ENCODE measurements at places on chromosomes 5 and 9.
A peak's percentile ranks its signal among the peaks of the same experiment; 100 is the strongest.

GRCh38 chr5:31382051-31382878 is 149.6 kb downstream of the DROSHA start:
- DNase-seq: peak; percentile 26

GRCh38 chr9:82410306-82410705 is 421.7 kb downstream of the SPATA31D1 start:
- DNase-seq: no peak

- DNase-seq: no peak
Measured at GRCh38 chr5:107572715-107573368, 97.9 kb downstream of the EFNA5 start.

DNA sequence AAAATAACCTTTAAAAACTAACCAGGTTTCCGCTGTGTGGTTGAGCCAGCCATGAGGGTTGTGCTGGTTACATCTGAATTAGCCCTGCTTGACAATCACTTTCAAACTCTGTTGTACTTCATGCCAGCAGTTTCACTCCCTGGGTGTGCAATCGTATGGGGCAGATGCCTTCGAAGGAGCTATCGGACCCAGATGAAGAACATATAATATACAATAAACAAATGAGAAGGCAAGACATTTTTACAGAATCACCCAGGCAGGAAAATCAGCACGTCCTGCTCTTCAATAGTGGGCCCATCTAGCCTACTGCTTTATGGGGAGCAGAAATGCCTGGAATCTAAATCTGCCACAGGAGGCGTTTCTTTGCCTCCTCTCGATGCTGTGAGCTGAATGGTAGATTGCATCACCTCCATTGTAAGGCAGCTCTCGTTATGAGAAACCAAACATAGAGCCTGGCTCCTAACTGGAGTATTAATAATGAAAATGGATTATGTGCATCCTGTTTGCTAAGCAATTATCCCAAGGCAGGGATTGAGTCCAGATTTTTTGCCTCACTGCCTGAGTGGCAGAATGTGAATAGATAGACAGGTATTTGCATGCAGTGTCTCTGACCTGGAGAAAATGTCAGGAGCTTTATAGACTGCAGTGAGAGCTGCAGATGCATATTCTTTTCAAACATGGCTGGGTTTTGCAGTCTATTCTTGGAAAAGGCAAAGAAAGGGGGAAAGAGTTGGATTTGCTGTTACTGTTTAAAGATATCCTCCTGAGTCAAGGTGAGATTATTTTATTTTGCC is 143.3 kb upstream of the SMARCA2 start:
- no peak for DNase-seq

- peak; percentile 54 for DNase-seq
Measured at GRCh38 chr5:58849921-58850667, 267.2 kb downstream of the RAB3C start.

- DNase-seq: peak; percentile 57
Measured at GRCh38 chr9:133429641-133430161, 7.5 kb downstream of the ADAMTS13 start.

DNA sequence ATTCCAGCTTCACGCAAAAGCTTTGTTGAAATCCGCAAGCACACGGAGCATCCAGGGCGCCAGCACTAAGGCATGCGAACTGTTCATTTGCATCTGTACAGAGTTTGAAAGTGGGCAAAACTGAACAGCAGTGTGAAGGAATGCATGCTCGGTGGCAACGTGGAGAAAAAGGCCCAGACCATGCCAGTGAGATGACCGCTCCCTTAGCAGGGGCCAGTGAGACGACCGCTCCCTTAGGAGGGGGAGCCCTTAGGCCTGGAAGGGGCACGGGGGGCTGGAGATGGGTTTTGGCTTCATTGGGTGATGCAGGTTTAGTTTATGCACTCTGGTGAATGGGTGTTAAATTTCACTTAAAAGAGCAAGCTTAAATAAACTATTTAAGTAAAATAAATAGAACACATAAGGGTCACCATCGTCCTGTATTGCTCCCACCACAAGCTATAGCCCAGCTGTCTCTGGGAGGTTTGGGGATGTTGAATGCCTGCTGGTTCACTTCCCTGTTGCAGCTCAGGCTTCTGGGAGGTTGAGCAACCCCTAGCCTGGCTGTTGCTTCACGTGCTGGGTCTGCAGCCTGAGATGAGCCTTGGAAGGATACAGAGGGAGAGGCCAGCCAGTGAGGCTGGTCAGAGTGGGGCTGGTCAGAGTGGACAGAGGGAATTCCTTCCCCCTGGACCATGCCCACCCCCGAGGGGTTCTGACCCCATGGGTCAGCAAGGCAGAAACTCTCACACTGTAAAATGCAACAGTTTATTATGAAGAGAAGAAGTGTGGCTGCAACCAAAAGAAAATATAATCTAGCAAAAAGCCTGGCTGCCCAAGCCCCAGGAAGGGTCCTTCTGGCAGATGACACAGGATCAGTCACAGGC is 4.6 kb upstream of the FCN1 start:
- no peak for DNase-seq

DNA sequence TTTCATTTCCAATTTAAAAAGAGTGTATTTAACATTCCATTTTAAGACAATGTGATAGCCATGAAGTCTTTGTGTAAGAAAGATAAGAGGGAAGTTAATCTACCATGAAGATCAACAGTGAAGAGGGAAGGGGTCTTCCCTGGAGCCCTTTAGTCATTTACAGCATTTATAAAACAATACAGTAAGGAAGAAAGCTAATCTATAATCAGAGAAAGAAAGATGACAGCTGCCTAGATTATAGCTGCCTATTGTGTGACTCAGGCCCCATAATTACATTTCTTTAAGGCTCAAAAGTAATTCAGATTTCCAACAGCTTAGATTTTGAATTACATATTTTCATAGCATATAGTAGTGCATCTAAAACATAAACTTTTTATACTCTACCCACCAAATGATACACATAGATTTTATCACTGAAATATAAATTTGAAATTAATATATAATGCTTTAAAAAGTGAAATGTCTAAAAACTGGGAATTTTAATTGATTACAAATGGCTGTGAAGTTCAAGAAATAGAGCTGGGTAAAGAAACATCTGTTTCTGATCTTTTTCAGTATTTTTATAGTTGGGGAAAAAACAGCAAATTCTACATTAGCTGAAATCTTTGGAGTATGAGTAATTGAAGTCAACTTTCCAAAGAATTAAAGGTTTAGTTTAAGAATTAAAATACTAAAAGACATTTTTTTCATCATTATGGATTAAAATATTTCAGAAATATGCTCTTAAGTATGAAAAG is 89.6 kb downstream of the RIC1 start:
- no peak for DNase-seq

DNA sequence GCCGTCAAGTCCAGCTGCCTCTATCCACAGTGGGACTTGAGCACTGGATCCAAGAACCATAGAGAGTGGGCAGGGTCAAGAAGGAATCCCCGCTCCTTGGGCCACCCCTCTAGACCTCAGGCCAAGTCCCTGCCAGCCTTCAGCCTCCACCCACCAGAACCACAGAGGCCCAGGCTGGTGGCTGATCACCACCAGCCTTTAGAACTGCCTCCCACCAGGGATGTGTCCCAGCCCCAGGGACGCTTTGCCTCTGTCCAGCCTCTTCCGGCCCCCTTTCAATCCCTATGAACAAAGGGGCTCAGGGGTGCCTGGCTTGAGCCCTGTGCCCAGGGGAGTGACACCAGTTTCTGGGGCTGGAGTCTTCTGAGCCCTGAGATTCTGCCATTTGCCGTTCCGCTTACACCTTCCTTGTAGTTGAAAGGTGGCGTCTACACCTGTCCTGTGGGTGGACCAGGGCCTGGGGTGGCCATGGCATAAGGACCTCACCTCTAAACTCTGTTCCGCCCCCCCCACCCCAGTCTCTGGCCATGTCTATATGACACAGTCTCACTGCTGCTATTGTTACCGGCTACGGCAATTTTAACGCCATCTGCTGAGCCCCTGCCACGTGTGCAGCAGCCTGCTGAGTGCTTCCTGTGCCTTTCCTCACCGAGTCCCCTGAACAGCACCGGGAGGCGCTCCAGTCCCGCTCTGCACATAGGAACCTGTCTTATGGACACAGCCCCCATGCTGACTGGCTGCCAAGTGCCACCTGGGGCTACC is 35.7 kb upstream of the ORM1 start:
- DNase-seq: no peak

- DNase-seq: no peak
Measured at GRCh38 chr9:20783057-20784038, 99.3 kb downstream of the FOCAD start.

GRCh38 chr5:167688341-167689130 is 602.9 kb upstream of the WWC1 start:
- DNase-seq: no peak

GRCh38 chr5:106014262-106014661 is 1656.5 kb downstream of the EFNA5 start:
- no peak for DNase-seq

DNA sequence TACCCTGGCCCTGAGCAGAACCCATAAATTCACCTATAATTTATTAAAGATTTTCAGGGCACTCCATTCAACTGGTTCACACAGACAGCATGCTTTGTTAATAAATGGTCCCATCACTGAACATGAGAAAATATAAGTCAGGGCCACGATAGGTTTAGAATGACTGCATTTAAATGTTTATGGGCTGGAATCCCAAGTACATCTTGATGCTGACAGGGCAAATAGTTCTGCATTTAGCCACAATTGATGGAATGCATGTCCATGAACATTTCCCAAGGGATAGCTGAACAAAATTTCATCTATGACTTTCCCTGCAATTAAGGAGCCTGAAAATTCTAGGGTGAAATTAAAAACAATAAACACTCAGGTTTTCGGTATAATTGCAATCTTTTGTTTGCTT is 124.5 kb downstream of the CAAP1 start:
- no peak for DNase-seq

DNA sequence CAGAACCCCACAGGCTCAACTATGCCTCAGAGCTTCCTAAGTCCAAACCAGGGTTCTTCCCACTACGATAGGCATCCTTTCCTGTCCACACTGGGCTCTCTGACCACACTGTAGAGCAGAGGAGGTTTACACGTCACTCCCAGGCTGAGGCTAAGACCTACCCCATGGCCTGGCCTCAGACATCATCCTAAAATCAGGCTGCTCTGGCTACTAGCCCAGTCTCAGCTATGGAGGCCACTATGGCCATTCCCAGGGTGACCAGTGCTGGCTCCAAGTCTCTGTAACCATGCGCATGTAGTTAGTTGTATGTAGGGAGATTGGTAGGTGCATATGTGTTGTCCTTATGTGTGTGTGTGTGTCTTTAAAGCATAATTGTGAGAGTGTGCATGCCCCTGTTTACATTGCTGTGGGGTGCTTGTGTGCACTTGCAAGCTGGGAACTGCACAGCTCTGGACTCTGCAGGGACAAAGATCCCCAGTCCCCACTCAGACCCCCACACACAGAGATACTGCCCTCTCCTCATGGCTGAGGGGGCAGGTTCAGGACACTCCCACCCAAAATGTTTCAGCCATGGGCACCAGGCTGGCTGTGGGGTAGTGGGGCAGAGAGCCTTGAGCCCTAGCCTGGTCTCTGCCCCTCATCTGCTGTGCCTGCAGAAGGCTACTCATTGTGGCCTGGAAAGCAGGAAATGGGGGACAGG is 12.3 kb downstream of the PDLIM4 start:
- DNase-seq: no peak

DNA sequence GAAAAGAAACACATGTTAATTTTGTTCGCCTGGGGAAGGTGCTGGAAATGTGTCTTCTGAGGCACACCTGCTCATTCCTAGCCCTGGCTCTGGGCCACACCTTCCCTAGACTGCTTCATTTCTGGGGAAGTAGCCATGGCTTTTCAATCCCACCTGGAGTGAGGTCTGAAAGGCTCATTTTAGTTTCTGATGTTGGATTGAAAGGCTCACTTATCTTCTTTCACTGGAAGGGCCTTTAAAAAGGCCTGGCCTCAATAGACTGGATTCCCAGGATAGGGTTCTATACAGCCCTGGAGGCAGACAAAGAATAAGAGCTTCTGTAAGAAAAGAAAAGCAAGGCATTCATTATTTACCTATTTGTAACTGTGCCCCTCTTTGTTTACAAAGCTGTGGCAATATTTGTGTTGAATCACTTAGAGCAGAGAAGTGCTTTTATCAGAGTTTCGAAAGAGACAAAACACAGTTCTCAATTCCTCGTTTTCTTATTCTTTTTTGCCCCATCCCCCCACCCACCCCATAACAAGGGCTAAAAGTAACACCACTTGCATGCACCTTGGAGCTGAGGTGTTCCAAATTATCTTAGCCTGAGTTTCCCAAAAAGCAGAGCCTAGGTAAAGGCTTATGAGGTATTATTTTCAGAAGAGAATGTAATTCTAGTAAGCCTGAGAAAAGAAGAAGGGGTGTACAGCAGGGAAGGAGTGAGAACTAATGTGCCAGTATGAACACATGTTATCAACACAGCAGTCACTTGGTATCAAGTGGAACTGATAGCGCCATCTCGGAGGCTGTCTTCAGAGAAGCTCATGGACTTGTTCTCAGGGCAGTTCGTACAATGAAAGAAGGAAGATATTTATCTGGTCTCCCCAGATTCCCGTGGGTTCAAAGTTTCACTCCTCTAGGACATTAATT is 413.1 kb downstream of the KCTD16 start:
- no peak for DNase-seq

- DNase-seq: no peak
Measured at GRCh38 chr5:154940375-154940771, 500 bp upstream of the MRPL22 start.

GRCh38 chr5:169628892-169629291 is 8.2 kb upstream of the DOCK2 start:
- DNase-seq: no peak

GRCh38 chr9:131302244-131303075 is 12.9 kb downstream of the PLPP7 start:
- no peak for DNase-seq

- DNase-seq: no peak
Measured at GRCh38 chr5:99605904-99606303, 677.1 kb upstream of the CHD1 start.

DNA sequence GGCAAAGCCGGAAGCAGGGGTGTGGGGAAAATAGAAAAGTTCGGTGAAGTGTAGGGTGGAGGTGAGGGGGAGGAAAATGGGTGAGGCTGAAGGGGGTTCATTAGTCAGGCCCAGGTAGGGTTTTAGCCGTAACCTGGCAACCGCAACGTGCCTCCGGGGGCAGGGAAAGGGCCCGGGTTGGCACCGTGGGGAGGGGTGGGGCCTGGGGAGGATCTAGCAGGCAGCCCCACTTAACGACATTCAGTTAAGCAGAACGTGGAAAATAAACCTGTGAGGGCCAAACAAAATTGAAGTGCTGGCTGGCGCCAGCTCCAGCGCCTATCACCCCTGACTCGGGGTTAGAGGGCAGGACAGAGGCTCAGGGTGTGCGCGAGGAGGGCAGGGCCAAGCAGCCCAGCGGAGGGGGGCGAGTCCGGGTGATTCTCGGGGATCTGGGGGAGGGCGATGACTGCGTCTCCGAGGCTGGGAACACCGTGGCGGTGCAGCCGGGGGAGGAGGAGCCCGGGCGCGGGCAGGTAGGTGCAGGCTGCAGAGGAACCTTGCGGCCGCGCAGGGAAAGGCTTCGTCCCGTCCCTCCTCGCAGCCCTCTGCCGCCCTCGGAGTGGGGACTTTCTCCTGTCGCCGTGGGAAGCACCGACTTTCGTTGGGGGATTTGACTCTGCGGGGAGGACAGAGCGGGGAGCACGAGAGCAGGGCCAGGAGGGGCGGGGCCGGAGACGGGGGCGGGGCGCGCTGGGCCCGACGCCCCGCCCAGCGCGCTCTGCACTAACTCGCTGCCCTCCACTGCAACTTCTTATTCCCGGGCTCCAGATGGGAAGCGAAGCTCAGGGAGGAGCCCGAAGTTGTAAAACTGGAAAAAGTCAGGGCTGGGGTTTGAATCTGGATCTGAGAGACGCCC is 5.1 kb downstream of the RGS14 start:
- no peak for DNase-seq
